ENCODE measurements at places on chromosomes 16 and 17.

- no peak for DNase-seq
Observed at GRCh38 chr17:4541328-4542002, 13.7 kb downstream of the MYBBP1A start.

- no peak for DNase-seq
Observed at GRCh38 chr17:17675925-17676534, 5.2 kb upstream of the RAI1 start.

DNA sequence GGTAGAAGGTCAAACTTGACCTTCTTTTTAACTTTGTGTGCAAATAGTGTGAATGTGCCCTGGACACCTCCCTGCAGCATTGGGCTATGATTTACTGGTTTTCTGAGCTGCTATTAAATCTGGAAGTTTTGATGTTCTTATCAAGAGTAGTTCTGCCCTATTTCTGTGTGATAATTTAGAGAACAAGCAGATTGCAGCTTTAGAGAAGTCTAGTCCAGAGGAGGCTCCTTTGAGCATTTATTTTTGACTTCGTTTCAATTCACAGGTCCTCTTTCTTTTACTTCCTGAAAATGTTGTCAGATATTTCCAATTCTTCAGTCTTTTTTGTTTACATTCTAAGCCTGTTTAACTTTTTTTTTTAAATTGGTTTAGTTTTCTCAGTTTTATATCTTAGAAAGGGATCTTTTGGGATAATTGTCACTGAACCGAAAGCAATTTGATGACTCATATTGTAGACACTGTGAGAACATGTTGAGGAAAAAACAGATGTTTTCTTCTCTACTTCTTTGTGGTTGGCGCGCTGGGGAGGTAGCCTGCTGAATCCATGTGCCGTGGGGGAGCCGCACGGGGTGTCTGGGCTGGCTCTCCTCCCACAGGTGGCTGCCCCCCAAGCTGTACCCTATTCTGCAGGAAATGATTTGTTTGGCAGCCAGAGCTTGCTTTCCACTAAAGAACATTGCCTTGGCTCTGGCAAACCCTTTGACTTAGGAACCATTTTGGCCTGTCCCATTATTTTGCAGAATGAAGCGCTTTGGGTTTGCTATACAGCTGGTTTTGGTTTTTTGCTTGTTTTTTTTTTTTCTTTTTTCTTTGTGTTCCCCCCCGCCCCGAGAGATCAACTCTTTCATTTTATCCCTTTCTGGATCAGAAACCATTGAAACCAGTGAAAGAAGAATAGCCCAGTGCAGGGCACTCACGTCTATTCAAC lies 53.4 kb downstream of the MFSD11 start:
- DNase-seq, result no peak

DNA sequence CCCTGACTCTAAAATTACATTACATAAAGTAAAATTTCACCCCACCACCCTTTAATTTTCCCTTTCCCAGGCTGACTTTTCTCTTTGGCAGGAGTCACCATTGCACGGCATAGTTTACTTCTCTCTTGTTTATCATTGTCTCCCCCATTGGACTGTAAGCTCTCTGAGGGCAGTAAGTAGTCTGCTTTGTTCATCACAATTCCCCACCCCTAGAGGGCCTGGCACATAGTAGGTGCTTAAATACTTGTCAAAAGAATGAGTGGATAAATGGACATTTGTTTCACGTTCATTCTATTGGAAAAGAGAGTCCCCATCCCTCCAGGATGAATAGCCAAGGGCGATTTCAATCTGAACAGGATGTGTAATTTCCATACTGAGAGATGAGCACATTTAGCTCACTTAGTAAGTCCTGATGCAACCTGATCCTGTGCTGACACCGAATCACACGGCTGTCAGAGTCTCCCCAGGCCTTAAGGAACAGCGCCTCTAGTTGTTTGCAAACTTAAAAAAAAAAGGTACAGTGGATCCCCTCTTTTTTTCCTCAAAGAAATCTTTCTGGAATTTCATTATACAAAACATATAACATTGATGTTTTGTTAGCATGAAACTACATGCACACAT lies 54.0 kb downstream of the AKAP1 start:
- DNase-seq, result no peak

DNA sequence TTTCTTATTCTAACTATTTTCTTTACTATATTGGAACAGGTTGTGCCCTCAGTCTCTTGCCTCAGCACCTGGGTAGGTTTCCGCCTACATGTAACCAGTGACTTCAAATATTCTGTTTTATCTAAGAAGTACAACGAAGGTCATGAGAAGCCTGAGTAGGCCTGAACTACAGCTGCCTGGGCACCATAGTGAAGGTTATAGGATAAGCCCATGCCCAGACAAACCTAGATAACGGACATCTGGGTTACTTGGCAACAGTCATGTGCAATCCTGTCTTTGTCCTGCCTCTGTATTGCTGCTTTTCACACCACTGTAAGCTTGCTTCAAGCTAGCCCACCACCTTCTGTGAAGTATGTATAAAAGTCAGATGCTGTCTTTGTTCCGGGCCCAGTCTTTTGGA lies 25.4 kb upstream of the ARL4D start:
- DNase-seq, result no peak

GRCh38 chr16:80564394-80564793 lies 23.6 kb downstream of the DYNLRB2 start:
- no peak for DNase-seq

GRCh38 chr17:58684003-58684402 lies 7.8 kb downstream of the TEX14 start:
- no peak for DNase-seq

DNA sequence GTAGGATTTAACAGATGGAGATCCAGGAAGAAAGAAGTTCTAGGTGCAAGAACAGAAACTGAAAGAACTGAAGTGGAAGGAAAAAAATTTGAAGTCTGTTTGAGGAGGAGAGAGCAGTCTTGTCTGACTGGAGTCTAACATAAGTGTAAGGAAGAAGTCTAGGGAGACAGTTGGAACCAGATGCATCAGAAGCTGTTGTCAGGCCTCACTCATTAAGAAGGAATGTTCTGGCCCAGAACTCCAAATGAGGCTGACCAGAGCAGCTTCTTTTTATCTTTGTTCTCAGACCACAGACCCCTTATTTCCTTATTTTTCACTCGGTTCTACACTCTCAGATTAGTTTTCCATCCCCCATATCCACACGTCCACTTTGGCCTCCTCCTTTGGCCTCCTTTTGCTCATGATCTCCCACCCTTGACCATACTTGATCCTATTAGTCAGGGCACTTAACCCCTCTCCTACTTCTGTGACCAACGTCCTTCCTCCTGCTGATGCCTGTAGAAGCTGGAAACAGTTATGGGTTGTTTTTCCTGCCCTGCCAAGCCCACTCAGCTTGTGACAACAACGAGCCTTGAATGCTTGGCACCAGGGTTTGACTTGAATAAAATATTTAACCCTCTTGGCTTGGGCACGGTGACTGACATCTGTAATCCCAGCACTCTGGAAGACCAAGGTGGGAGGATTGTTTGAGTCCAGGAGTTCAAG lies 7.0 kb upstream of the MYH2 start:
- no peak for DNase-seq

- DNase-seq, result no peak
Observed at GRCh38 chr17:83081684-83082201, 2.3 kb downstream of the METRNL start.

GRCh38 chr16:56847173-56847910 lies 17.7 kb upstream of the SLC12A3 start:
- no peak for DNase-seq

DNA sequence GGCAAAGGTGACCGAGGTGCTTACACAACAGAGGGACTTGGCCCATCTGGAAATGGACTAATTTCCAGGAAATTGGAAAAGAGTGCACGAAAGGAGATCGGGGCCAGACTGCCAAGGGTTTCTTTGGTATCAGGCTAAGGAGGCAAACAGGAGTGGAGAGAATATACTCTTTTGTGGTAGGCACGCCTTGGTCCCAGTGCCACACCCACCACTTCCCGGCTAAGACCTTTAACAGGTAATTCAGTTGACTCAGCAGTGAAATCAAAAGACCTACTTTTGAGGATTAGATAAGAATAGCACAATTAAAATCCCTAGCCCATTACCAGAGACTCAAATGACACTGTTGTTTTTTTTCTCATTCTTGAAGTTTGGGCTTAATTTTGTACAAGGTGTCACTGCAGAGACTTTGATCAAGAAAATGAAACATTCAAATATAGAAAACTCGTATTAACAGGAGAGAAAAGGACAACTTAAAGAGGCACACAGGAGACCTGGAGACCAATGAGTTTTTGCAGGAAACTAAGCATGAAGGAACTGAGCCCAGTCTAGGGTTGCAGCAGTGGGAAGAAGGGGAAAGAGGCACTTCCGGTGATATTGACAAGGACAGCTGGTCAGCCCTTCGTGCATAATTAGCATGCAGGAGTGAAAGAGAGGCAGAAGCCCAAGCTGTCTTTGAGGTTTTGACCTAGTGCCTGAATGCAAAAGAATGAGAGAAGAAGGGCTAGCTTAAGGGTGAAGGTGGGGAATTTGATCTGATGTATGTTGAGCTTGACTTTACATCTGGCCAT lies 265.5 kb upstream of the CCL2 start:
- no peak for DNase-seq

- no peak for DNase-seq
Observed at GRCh38 chr17:17856386-17856785, 19.6 kb upstream of the SREBF1 start.

DNA sequence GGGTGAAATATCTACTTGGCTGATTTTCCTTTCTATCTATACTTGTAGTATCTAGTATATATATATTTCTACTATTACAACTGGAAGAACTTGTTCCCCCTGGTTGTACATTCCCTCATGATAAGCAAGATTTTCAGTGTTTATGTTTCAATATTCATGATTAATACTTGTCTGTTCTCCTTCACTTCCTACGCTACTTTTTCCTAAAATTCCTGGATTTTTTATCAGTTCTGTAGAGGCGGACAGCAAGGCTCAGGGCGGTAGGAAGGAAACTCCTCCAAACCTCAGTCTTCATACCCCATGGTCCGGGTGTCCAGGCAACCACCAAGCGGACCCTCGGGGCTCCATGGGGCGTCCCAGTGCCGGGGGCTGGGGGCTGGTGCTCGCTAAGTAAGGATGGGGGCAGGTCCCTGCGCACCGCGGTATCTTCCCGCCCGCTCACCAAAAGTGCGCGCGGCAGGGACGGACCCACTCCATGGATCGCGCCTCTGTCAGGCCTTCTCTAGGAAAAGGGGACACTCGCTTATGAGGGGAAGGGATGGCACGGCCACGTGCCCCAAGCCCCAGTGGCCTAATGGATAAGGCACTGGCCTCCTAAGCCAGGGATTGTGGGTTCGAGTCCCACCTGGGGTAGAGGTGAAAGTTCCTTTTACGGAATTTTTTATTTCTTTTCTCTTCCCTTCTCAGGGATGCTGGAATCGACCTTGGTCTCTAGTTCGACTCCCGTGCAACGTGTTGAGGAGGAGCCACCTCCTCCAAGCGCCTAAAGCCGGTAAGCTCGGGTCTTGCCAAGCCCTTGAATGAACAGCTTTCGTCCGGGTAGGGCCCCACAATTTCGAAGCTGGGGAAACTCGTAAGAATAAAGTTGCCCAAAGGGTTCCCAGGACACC lies 13.2 kb downstream of the ATP5PD start:
- DNase-seq, result peak; percentile 82

DNA sequence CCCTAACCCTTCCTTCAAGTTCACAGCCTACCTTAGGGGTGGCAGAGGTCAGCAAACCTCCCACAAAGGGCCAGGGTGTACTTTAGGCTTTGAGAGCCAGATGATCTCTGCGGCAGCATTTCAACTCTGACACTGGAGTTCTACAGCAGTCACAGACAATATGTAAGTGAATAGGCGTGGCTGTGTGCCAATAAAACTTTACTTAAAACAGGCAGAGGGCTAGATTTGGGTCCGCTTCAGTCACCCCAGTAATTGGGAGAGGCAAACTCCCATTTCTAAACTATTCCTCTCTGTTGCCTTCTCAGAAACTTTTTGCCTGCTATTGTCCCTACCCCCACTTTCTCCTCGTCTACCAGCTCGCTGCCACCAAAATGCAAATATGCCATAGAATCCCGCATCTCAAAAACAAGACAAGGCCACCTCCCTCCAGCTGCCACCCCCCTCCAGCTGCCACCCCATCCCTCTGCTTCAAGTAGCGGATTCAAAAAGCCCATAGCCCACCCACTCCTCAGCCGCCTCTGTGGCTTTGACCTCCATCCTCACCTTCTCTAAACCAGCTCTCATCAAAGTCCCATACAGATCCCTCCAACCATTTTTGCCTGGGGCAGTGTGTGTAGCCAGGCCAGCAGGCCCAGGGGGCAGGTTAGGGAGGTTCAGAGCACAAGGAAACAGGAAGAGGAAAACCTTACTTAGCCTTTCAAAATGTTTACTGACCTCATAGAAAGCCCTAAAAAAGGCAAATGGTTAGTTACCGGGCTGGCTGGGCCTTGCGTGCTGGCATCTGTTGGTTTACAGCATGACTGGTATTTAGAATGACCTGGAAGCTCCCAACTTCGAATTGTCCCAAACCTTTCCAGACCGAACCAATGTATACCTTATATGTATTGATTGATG lies 19.9 kb upstream of the DNAH17 start:
- no peak for DNase-seq

GRCh38 chr16:67995423-67995822 lies 3.9 kb downstream of the DPEP2 start:
- no peak for DNase-seq

GRCh38 chr17:78089576-78090281 lies 38.8 kb downstream of the TMC6 start:
- DNase-seq, result no peak

DNA sequence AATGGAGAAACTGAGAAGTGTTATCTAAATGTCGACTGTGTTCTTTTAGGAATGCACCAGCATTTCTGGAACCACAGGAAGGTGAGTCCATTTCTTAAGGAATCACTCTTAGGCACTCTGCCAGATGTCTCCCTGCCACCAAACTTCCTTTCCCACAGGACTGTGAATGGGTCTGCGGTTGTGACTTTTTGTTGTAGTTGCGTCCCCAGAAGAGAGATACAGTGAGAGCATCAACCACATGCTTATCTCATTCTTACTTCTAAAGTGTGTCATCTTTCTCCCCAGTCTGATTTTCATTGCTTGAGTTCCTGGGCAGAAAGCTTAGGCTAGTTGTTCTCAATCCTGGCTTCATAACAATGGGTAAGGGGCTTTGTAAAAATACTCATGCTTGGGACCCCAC lies 13.4 kb downstream of the ITPRIPL2 start:
- no peak for DNase-seq

DNA sequence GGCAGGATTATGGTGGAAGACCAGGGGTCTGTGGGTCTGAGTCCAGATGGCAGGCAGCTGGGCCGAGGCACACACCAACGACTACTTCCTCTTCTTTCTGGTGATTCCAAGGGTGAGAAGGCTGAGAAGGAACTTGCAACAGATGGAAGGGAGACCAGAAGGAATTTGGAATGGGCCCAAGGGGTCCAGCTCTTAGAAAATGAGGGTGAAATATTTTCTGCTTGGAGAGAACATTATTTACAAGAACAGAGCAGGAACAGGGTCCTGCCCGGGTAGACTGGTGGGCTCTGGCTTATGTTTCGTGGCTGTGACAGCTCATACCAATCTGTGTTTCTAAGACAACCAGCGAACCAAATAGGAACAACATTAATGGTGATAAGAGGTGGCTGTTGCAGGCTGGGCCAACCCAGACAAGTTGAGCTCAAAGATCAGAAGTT lies 36.6 kb downstream of the CCDC42 start:
- no peak for DNase-seq
